ENCODE measurements at places on chromosomes 12 and 14.

DNA sequence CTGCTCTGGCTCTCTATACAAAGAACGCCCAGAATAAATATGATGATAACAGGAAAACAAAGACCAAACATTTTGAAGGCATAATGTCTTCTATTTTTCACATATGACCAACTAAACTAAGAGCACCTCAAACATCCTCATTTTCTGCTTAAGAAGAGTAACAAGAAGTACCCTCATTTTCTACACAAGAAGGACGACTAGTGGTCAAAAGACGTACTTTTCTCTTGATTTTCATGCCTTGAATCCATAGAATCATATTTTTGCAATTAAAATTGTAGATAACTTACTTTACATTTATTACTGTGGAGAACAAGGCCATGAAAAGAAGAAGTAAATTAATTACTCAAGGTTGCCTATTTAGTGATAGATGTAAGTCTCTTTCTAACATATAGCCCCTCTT is 358.6 kb downstream of the DUSP6 start:
- DNase-seq, result no peak

DNA sequence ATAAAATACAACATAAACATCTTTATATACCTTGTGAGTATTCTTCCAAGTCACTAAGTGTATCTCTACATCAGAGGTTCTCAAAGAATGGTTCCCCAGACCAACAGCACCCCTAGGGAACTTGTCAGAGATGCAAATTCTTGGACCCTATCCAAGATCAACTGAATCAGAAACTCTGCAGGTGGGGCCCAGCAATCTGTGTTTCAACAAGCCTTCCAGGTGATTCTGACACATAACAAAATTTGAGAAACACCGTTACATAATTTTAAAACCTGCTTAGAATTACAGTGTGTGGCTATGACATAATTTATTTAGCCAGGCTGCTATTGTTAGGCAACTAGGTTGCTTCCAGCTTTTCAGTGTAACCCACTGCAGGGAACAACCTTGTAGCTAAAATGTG is 49.8 kb downstream of the NTN4 start:
- DNase-seq, result no peak

DNA sequence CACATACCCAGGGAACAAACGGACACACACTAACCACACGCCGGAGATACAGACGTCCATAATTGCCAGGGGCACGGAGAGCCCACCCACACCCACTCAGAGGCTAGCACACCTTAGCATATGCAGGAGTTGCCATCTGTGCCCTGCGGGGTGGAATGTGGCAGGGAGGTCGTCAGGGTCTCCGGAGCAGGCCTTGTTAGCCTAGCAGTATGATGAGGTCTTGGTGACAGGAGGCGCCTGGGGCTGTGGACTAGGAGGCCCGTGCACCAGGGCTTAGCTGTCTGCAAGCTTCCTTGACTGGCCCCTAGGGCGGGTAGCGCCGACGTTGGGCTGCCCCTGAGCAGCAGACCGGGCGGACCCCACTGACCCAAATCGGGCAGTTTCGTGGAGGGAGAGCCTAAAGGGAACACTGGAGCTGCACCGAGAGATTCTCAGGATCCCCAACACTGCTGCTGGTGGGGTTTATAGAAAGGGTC is 10.0 kb downstream of the STAC3 start:
- no peak for DNase-seq

DNA sequence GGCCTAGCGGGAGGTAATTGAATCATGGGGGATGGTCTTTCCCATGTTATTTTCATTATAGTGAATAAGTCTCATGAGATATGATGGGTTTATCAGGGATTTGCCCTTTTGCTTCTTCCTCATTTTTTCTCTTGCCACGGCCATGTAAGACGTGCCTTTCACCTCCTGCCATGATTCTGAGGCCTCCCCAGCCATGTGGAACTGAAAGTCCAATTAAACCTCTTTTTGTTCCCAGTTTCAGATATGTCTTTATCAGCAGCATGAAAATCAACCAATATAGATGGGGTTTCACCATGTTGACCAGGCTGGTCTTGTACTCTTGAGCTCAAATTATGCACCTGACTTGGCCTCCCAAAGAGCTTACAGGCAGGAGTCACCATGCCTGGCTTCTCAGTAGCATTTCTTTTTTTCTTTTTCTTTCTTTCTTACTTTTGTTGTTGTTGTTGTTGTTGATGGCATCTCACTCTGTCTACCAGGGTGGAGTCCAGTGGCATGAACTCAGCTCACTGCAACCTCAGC is 33.2 kb downstream of the TSPAN19 start:
- DNase-seq, result no peak

DNA sequence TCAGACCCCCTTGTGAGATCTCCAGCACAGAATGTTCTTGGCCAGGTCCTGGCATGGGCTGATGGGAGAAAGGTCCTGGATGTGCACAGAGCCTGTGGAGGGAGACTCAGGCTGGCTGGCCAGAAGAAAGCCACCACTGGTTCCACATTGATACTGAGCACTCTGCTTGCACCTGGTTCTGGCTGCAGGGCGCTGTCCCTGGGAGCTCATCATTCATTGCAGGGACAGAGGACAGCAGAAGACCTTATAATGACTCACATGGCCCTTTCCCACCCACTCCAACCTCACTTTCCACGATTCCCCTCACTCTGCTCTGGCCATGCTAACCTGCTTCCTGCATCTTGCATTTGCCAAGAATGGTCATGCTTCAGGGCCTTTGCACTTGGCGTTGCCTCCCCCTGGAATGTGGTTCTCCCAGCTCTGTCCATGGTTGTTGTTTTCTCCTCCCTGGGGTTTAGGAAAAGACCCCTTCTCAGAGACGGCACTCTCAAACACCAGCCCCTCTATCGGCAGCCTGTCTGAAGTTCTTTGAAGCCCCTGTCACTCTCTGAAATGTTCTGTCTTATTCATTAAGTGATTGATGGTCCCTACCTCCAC is 10.3 kb downstream of the KRT7 start:
- no peak for DNase-seq

- no peak for DNase-seq
Observed at GRCh38 chr12:102394200-102394599, 86.2 kb downstream of the IGF1 start.

- no peak for DNase-seq
Observed at GRCh38 chr12:112734859-112735695, 56.5 kb upstream of the RPH3A start.

DNA sequence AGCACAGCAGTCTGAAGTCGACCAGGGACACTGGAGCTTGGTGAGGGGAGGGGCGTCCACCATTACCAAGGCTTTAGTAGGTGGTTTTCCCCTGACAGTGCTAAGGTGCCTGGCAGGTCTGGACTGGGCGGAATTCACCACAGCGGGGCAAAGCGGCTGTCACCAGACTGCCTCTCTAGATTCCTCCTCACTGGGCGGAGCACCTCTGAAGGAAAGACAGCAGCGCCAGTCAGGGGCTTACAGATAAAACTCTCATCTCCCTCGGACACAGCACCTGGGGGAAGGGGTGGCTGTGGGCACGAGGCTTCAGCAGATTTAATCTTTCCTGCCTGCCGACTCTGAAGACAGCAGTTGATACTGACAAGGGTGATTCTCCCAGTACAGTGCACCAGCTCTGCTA is 39.1 kb downstream of the DDHD1 start:
- no peak for DNase-seq

GRCh38 chr14:29810682-29811081 is 117.0 kb downstream of the PRKD1 start:
- no peak for DNase-seq

GRCh38 chr12:111799758-111800157 is 33.0 kb downstream of the ALDH2 start:
- no peak for DNase-seq

GRCh38 chr12:55812088-55812487 is 5.4 kb downstream of the SARNP start:
- DNase-seq, result no peak

GRCh38 chr14:103698380-103699260 is 16.6 kb downstream of the XRCC3 start:
- no peak for DNase-seq

DNA sequence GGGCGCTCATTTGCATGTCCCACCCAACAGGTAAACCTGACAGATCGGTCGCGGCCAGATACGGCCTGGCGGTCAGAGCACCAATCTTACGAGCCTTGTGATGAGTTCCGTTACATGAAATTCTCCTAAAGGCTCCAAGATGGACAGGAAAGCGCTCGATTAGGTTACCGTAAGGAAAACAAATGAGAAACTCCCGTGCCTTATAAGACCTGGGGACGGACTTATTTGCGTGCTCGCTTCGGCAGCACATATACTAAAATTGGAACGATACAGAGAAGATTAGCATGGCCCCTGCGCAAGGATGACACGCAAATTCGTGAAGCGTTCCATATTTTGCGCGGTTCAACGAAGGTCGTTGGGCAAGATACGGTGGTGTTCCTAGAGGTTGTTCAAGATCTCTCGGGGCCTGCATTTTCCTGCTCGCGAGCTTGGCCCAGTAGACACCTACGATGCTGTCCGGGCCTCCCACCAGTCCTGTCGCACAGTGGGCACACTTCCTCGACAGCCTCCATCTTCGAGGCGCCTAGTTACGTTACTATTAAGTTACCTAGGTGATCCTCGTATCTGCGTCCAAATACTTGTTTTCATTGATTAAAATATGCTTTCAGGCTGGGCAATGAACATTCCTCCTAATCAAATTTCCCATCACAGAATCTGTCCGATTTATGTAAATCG is at the start of gene RNU6-7:
RNU6-7 (plus strand) TSS at position 230 of the 675 bp plus-strand sequence.
- peak; percentile 19 for DNase-seq

DNA sequence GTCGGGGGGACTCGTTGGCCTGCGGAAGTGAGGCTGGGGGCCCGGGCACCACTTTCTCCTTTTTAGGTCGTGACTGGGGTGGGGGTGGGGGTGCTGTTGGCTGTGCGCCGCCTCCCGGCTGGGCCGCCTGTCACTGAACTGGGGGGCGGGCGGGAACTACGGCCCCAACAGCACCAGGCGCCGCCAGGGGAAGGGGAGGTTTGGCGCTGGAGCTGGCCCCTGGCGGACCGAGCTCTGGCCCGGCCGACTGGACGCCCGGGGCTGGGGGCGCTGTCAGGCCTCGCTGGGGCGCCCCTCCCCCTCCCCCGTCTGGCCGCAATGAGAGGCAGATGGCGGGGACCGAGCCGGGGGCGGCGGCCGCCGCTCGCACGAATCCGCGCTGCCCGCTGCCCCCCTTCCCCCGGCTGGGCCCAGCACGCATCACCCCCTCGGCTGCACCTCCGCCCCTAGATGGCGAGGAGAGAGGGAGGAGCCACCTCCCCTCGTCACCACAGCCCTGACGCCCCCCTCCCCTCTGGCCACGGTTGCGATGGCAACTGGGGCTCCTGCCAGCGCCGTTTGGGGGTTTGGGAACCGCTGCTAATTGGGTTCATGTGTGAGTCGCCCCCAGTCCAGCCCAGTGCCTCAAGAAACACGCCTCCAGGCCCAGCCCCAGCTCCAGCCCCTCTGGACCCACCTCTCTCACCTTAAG is 723 bp downstream of the NFATC4 start:
- DNase-seq, result peak; percentile 16

All from stimulated activated CD4-positive, alpha-beta T cell treated with anti-CD3 and anti-CD28 coated beads, Interleukin-4, amount 100 ng/mL, for 4 hours (primary cell).